ENCODE measurements at places on chromosomes 5 and 9. TPM values are rescaled to one million over a fixed set of nuclear protein-coding genes. Genes with fewer than 3 reads are reported as not detected.
A peak's percentile ranks its signal among the peaks of the same experiment; 100 is the strongest.

DNA sequence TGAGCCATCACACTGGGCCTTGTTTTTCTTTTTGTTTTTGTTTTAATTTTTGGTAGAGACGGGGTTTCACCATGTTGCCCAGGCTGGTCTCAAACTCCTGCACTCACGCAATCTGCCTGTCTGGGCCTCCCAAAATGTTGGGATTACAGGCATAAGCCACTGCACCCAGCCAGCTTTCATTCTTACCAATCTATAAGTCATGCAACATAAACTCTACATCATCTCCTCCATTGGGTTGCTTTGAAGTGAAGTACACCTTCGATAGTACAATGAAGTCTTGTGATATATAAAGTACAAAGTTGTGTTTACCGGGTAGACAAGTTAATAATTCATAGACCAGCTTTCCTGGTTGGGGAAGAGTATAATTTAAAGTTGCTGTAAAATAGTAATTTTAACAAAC lies 8.8 kb upstream of the CDK7 start:
- no peak for DNase-seq

The SHLD3 gene
- 0.48 TPM for total RNA-seq

GRCh38 chr9:86794391-86795046 lies 152.8 kb downstream of the GAS1 start:
- no peak for DNase-seq

The FASTKD3 gene
- total RNA-seq: 9.1 TPM

- DNase-seq: no peak
These were observed 43.2 kb downstream of the NPR3 start for GRCh38 chr5:32754284-32754683.

DNA sequence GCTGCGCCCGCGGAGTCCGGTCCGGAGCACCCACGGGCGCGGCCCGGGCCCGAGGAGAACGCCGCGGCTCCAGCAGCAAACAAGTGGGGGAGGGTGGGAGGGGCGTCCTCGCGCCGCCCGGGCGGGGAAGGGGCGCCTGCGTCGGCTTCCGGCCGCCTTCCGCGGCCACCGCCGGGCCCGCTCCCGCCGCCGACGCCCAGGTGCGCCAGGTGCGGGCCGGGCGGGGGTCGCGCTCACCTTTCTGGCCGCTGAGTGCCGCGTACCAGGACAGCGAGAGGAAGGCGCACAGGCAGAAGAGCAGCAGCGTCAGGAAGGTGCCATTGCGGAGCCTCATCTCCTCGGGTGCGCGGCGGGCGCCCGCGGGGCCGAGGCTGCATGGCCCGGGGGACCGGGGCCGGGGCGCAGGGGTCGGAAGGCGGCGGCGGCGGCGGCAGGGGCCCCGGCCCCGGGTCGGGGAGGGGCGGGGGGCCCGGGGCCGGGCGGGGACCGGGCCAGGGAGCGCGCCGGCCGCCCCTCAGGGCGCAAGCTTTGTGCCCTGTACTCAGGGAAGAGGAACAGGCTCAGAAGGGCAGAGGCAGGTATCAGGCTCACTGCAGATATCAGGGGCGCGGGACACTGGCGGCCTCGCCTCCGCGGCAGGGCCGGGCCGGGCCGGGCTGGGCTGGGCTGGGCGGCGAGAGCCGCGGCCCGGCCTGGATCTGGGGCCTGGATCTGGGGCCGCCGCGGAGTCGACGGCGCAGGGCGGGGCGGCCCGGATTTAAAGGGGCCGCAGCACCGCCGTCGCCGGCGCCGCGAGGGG lies at the start of gene MGAT4B:
Gene MGAT4B, minus strand, starts transcription at position 617 of the 799 bp plus-strand sequence. Its CDS starts 283 bp downstream, at position 334.
- DNase-seq: no peak

The NMUR2 gene
- total RNA-seq: 0.87 TPM

DNA sequence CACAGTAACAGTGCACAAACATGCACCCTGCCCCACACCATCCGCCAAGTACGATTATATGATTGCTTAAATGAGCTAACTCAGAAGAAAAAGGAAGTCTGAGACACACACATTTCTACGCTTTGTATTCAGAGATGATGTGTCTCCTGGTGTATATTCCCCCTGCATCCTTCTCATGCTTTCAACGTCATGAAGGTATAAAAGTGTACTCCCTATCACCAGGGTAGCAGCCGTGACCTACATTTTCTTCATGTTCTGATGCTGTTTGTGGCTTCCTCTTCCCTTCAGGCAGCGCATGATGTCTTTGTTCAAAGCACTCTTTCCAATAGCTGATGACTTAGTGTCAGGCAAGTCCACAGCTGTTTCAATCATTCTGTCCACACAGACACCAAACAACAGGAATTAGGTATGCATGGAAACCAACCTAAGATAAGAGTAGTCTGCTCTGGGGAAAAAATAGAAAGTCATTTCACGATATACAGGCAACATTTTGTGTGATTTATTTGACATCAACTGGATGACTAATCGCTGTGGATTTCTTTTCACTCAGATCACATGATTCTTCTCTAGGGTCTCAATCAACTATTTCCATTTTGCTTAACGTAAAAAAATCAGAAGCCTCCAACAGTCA lies 269.4 kb upstream of the PTGER4 start:
- DNase-seq: peak; percentile 85
